ENCODE measurements at places on chromosomes 7 and 10.
A peak's percentile ranks its signal among the peaks of the same experiment; 100 is the strongest.

DNA sequence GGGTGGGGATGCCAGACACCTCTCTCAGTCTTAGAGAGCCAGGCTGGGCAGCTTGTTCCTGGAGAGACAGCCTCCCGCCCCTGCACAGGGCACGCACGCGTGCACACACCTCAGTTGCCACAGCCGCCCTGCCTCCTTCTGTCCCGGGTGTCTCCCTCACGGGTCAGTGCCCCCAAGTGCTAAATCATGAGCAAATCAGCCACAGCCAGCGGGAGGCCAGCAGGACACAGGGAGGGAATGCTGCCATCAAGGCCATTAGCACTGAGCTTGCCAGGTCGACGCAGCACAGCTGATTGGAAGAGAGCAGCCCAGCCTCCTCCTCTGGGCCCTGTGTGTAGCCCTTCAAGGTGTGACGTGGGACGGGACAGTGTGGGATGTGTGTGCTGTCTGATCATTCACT is 130.4 kb downstream of the CDH23 start:
- no peak for DNase-seq

- DNase-seq: no peak
Measured at GRCh38 chr7:120165227-120165626, 107.7 kb upstream of the KCND2 start.

GRCh38 chr10:10677479-10677878 is 340.2 kb upstream of the CELF2 start:
- peak; percentile 32 for DNase-seq

- DNase-seq: peak; percentile 89
Measured at GRCh38 chr7:48035301-48035966, at the start of gene C7orf57. Gene C7orf57, plus strand, starts transcription at chr7:48035543. Its CDS starts 766 bp downstream, at chr7:48036309.

DNA sequence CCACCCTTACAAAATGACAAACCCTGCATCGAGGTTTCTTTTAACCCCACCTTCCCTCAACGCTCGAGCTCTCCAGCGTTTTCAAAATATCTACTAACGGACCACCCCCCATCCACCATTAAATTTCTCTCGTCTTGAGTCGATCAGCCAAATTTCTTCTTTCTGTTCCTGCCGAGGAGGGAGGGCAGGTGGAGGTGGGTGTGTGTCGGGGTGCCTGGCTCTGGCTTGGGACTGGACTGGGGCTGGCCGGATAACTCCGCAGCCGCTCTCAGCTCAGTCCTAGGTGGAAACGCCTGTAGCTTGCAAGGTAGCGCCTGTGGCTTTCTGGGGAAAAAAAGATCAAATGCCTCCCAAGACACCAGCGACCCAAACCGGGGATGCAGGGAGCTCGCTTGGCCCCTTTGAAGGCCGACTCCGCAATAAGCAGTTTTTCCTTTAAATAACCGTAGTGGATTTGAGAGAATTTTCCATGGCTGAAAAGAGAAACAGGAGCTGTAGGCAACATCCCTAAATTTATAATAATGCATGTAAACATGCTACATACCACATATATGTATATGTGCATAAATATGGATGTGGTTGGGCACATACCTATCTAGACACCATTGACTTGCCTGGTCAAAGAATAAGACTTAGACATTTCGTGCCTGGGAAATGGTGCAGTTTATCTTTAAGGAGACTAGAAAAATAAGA is 1.9 kb upstream of the TMEM178B start:
- no peak for DNase-seq

DNA sequence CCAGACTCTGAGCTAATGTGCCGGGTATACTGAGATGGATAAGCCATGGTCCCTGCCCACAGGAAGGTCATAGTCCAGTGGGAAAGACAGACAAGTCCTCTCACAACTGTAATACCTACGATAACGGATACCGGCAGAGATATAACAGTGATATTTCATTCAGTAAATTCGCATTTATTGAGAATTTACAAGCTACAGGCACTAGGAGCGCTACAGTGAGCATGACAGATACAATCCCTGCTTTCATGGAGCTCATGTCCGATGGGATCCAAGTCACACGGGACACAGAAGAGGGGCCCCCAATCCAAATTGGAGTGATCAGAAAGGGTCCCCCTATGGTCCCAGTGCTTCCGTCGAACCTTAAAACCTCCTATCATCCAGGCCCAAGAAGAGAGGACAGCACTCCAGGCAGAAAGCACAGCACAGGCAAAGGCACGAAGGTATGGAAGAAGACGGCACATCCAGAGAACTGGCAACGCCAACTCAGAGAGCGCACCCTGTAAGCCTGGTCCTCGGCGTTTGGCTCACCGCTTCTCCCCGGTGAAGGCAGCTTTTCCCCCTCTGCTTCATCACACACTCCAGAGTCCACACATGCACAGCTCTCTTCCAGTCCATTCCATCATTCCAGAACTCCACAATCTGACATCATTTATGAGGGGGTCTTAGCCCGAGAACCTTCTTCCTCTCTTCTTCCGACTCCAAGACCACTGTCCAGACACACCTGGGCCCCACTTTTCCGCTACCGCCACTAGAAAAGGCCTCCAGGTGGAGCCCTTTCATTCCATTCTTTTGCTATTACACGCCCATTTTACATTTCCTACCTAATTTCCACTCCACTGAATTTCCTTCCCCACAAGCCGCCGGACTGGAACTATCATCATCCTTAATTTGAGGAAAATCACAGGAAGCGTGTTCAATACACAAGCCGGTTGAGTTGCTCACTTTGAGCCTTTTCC is 47.8 kb upstream of the NKX2-3 start:
- DNase-seq: no peak

GRCh38 chr7:77217474-77218185 is 18.0 kb upstream of the FGL2 start:
- DNase-seq: no peak

- no peak for DNase-seq
Measured at GRCh38 chr10:36345807-36346206, 703.7 kb upstream of the FZD8 start.

DNA sequence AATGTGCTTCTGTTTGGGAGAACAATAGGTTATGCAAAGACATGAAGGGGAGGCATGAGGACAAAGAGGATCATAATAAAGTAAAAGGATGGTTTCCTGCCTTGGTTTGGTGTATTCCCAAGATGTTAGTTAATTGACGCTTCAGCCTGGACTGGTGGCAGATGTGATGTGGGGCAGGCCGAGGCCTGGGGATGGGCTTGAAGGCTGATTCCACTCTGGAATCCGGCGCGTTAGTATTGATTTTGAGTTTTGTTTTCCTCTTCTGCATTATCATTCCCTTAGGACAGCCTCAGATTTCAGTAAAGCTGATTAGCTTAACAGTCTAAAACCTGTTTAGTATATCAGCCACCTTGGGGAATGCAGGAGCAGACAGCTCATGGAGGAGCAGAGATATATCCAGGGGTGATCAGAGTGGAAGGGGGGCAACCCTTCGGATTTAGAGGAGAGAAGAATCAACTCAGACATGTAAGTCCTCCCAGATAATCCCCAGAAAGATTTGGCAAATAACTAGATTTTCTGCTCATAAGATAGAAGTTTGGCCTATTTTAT is 159.8 kb upstream of the MTPN start:
- no peak for DNase-seq

GRCh38 chr7:101712652-101713051 is 83.6 kb upstream of the MYL10 start:
- no peak for DNase-seq
